ENCODE measurements at places on chromosomes 5 and 9. TPM values are rescaled to one million over a fixed set of nuclear protein-coding genes. Genes with fewer than 3 reads are reported as not detected.

RPL12 gene
- polyA plus RNA-seq = 3,023 TPM

PPP1R26 gene
- 4.7 TPM for polyA plus RNA-seq

GADD45G gene
- 13.5 TPM for polyA plus RNA-seq

FBLL1 gene
- polyA plus RNA-seq = not detected

MTMR12 gene
- 5.2 TPM for polyA plus RNA-seq

SPINK5 gene
- polyA plus RNA-seq = 772 TPM

SLC6A7 gene
- polyA plus RNA-seq = not detected

GMCL2 gene
- polyA plus RNA-seq = not detected

RELL2 gene
- polyA plus RNA-seq = 6.7 TPM

SOX30 gene
- polyA plus RNA-seq = 0.05 TPM

LECT2 gene
- polyA plus RNA-seq = not detected

IFNA2 gene
- polyA plus RNA-seq = not detected

FGF1 gene
- polyA plus RNA-seq = 0.56 TPM

FKBP15 gene
- polyA plus RNA-seq = 10.5 TPM

TRIM14 gene
- 12.2 TPM for polyA plus RNA-seq

OSMR gene
- polyA plus RNA-seq = 7.6 TPM

MEGF10 gene
- polyA plus RNA-seq = 0.02 TPM

HSD17B3 gene
- 0.58 TPM for polyA plus RNA-seq

IRX2 gene
- polyA plus RNA-seq = 3.0 TPM

CCNI2 gene
- 0.04 TPM for polyA plus RNA-seq

PCDH12 gene
- polyA plus RNA-seq = 0.16 TPM

CDC25C gene
- polyA plus RNA-seq = 1.0 TPM

SHOC1 gene
- polyA plus RNA-seq = 0.06 TPM

SNCAIP gene
- polyA plus RNA-seq = 0.80 TPM

DPYSL3 gene
- 7.2 TPM for polyA plus RNA-seq

ANKRD18A gene
- polyA plus RNA-seq = 1.2 TPM

EFNA5 gene
- polyA plus RNA-seq = 3.4 TPM

GRM6 gene
- not detected for polyA plus RNA-seq

PDCD1LG2 gene
- polyA plus RNA-seq = 0.18 TPM

ARID3C gene
- not detected for polyA plus RNA-seq

MAST4 gene
- polyA plus RNA-seq = 22.2 TPM

IFNK gene
- polyA plus RNA-seq = not detected

ARL14EPL gene
- not detected for polyA plus RNA-seq

C9orf152 gene
- 0.86 TPM for polyA plus RNA-seq
